Breast epithelium (tissue), 4 donors: ENCODE measurements at places on chromosomes 4 and X. TPM values are rescaled to one million over a fixed set of nuclear protein-coding genes. Genes with fewer than 3 reads are reported as not detected.

Gene IL13RA1
- 77.4 TPM for total RNA-seq

Gene PAGE5
- not detected for total RNA-seq

Gene MFAP3L
- 19.3 TPM for total RNA-seq

Gene GPM6B
- total RNA-seq, result 81.7 TPM

Gene SMIM20
- 29.2 TPM for total RNA-seq

Gene F9
- total RNA-seq, result not detected

Gene BGN
- total RNA-seq, result 21.3 TPM

Gene MAML3
- total RNA-seq, result 16.8 TPM

Gene CASP6
- 18.6 TPM for total RNA-seq

Gene SPARCL1
- 371 TPM for total RNA-seq

Gene GRIA3
- total RNA-seq, result 0.98 TPM

Gene LGI2
- 1.2 TPM for total RNA-seq

Gene SMR3B
- not detected for total RNA-seq
